ENCODE measurements at places on chromosomes 7 and 10.

DNA sequence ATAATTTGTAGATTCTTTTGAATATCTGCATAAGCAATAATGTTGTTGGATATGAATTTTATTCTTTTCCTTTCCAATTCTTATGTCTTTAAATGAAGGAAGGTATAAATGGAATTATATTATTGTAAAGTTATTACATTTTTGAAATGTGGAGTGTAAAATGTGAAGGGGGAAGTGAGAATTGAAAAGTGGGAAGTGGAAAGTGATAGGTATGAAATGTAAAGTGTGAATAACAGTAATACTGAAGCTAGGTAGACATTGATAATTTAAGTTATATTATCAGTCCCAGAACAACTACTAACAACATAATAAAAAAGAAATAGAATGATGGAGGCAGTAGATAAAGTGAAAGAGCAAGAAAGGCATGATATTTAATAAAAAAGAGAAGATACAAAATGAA is 39.7 kb upstream of the HYAL4 start:
- DNase-seq: no peak

GRCh38 chr10:97627731-97628130 is 5.6 kb downstream of the MORN4 start:
- no peak for DNase-seq

DNA sequence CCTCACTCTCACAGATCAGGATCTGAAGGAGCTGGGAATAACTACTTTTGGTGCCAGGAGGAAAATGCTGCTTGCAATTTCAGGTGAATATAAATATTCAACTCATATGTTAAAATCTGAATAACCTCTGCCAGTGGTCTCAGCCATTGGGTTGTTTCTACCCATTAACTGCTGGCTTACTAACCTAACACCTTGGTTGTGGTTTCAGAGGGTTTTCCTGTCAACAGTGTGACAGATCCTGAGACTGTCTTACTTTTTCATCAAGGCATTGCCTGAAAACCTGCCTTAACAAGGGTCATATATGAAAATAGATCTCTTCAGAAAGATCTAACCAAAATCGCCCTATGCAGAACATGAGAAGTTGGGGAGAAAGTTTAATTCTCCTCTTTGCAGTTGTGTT is 307.7 kb downstream of the BICC1 start:
- DNase-seq: no peak

DNA sequence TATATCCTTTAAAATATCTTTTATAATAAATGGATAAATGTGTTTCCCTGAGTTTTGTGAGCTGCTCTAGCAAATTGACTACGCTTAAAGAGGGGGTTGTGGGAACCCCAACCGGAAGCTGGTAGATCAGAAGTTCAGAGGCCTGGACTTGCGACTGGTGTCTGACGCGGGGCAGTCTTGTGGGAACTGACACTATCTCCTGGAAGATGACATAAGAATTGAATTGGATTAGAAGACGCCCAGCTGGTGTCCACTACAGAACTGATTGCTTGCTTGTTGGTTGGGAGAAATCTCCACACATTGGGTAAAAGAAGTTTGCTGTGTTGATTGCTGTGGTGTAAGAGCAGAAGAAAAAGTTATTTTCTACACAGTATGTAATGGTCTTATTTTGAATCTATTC is 51.1 kb upstream of the AHR start:
- DNase-seq: no peak

- DNase-seq: no peak
These were observed 56.5 kb downstream of the MMRN2 start for GRCh38 chr10:86900955-86901354.

DNA sequence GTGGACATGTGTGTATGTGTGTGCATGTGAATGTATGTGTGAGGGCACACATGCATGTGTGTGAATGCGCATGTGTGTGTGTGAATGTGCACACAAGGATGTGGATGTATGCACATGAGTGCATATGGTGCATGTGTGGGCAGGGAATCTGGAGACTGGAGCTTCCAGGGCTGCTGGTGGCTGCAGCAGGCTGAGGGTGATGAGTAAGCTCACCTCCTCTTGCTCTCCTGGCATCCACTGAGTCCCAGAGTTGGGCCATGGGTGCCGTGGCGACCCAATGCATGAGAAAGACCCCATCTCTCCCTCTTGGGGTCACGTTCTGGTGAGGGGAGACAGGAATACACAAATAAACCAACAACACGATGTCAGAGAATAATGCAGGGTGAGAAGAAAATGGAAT is 33.3 kb upstream of the COL13A1 start:
- no peak for DNase-seq

DNA sequence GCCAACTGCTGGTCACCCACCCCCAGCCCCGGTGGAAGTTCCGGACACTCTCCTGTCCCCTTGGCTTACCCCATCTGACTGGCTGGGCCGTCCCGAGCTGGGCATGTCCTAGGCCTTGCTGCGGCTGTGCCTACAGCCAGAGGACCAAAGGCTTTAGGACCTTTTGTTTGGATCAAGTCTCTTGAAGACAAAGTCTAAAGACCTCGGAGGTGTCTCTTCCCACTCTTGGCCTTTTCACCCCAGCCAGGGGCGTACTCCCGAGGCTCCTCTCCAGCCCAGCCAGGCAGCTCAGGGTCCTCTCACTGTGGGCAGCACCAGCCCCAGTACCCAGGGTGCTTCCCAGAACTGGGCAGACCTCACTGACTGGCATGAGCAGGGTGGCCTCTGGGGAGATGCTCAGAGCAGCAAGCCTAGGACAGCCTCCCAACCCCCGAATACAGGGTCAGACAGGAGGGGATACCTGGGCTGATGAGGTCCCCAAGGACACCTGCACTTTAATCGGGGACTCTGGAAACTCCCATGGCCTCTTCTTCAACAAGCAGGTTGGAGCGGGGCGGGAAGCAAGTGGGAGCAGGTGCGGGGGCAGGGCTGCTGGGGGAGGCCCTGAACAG is 2.7 kb upstream of the PWWP2B start:
- DNase-seq: peak; percentile 81

- no peak for DNase-seq
These were observed 19.1 kb downstream of the ZNRF2 start for GRCh38 chr7:30303312-30304039.

- no peak for DNase-seq
These were observed 227.7 kb downstream of the FANK1 start for GRCh38 chr10:126124046-126124445.

DNA sequence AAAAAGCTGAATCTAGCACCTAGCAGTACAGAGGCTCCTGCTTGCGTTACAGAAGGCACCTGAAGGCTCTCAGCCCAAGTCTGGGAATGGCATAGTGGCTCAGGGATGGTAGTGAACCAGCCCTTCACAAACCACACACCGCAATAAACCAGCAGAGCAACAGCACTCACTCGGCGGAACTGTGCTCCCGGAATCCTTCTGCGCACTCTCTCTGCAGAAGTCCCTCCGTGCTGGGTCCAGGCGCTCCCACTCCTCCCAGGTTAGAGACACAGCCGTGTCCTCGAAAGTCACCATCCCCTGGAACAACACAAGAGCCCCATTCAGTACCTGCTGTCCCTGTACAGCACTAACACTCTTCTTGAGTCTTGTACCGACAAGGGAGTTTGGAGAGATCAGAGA is 1.5 kb downstream of the ZNF394 start:
- DNase-seq: peak; percentile 73

DNA sequence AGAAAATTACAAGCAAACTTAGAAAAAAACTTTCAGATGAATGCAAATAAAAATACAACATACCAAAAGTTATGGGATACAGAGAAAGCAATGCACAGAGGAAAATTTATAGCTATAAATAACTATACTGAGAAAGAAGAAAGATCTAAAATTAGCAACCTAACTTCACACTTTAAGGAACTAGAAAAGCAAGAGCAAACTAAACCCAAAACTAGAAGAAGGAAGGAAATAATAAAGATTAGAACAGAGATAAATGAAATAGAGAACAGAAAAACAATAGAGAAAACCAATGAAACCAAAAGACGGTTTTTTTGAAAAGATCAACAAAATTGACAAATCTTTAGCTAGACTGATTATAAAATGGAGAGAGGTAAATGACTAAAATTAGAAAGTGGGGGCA is 9.6 kb upstream of the STRA8 start:
- no peak for DNase-seq

GRCh38 chr10:12381536-12382156 is 32.3 kb downstream of the CAMK1D start:
- no peak for DNase-seq

GRCh38 chr7:93981480-93981874 is 22.7 kb downstream of the BET1 start:
- DNase-seq: no peak

- DNase-seq: no peak
These were observed 524.1 kb upstream of the SEMA3D start for GRCh38 chr7:85710960-85711359.

- no peak for DNase-seq
These were observed 88.8 kb downstream of the SLC25A13 start for GRCh38 chr7:96233084-96233483.
